Thoracic aorta (tissue), 2 donors: ENCODE measurements at places on chromosomes 6 and 20. TPM values are rescaled to one million over a fixed set of nuclear protein-coding genes. Genes with fewer than 3 reads are reported as not detected.

Gene CEP85L
- 13.3 TPM for total RNA-seq

DNA sequence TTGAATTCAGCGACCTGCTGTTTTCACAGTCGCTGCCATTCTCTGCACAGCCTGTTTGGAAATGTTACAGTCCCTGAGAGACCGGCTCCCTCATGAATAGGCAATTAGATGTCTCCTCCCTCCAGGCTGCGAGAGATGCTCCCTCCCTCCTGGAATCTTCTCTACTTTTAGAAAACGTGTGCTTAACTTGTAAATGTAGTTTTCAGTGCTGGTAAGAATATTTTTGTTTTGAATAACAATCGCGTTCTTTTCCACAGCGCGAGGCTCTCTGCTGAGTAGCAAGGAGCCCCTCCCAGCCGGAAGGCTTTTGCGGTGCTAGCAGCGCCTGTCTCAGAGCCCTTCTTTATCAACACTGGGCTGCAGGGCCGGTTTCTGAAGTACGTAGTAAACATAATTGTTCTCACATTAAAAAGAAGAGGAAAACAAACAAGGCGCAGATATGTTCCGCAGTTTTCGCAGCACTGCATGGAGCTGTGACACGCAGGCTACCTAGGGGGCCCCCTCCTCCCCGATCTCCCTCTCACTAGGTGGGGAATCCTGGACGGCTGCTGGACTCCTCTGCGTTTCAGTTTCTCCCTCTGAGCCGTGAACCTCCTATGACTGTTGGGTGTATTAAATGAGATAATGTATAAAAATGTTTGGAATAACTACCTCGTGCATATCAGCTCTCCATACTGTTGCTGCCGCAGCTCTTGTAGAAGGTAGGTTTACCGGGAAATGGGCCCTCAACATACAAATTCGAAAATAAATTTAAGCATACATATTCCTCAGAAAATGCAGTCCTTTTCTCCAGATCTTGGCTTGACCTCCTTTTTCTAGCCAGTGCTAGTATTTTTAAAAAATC is 79.0 kb upstream of the SPACA1 start:
- peak overlapping the region; percentile 57 for H3K4me3 ChIP-seq
- H3K27ac ChIP-seq = no peak overlapping the region
- peaks cover 3% of the 10 kb centered on the region for H3K4me1 ChIP-seq
- no peaks in the 10 kb centered on the region for H3K36me3 ChIP-seq
- no peaks in the 10 kb centered on the region for H3K27me3 ChIP-seq

DNA sequence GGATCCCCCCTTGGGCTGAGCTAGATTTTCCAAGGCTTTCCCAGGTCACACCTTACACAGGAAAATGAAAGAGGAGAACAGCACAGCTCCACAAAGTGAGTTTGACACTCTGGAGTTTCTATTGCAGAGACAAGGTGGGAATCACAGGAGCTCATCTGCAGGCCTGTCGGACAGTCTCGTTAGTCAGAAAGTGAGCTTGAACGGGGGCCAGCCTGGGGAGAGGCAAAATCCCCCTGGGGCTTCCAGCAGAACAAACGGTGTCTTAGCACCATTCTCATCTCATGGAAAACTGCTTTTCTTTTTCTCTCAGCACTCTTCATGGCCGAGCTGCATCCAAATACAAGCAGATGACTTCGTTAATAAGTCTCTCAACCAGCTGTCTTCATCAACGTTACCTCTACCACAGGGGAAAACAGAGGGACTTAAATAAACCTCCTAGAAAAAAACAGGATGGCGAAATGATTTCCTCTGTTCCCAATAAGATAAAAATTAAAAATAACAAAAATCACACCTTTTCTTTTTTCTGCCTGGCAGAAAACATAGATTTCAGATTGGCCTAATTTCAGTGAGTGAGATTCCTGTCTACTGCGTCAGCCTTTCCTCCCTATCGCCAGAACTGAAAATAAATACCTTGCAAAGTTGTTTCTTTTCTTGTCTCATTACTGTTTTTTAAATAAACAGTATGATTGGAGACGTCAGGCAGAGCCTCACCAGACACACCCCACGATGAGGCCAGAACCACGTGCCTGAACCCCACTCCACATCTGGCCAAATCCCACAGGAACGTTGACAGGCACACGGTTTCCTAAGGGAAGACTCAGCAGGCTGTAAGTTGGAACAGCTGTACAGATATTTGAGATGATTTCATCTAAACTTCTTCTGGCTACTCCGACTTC is 219.0 kb downstream of the TTLL2 start:
- DNase-seq = no peak
- no peaks in the 10 kb centered on the region for H3K36me3 ChIP-seq
- peaks cover 74% of the 10 kb centered on the region for H3K4me1 ChIP-seq
- no peaks in the 10 kb centered on the region for H3K27me3 ChIP-seq
- peak overlapping the region; percentile 88 for H3K27ac ChIP-seq

- no peak for DNase-seq
- no peak overlapping the region for H3K27ac ChIP-seq
- H3K27me3 ChIP-seq = no peaks in the 10 kb centered on the region
- H3K4me3 ChIP-seq = no peak overlapping the region
- H3K36me3 ChIP-seq = no peaks in the 10 kb centered on the region
Observed at GRCh38 chr6:154920495-154921200, 74.5 kb upstream of the TIAM2 start.

DNA sequence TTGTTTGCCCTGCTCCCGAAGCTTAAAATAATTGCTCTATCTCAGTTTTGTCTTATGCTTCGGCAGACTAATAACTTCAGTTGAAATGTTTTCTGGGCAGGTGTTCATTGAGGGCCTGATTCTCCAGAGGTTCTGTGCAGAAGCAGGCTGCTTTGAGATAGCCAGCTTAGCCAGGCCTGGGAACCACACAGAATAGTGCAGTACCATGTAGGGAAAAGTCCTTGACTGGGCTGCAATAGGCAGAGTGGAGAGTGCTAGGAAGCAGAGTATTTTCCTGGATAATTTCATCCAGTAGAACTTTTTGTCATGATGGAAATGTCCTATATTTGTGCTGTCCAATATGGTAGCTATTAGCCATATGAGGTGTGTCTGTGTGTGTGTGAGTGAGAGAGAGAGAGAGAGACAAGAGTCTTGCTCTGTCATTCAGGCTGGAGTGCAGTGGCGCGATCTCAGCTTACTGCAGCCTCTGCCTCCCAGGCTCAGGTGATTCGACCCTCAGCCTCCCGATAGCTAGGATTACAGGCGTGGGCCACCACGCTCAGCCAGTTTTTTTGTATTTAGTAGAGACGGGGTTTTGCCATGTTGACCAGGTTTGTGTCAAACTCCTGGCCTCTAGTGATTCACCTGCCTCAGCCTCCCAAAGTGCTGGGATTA is 15.9 kb downstream of the TOP1 start:
- peaks cover 62% of the 10 kb centered on the region for H3K4me1 ChIP-seq
- no peak overlapping the region for H3K4me3 ChIP-seq
